Activated T-cell treated with anti-CD3 and anti-CD28 coated beads, Interleukin-2, amount 50 U/mL, for 24 hours (primary cell): ENCODE measurements at places on chromosomes 7 and 10.

GRCh38 chr7:19175241-19175640 lies 30.0 kb upstream of the FERD3L start:
- no peak for DNase-seq

- no peak for DNase-seq
Observed at GRCh38 chr7:47505312-47506007, 76.5 kb downstream of the TNS3 start.

DNA sequence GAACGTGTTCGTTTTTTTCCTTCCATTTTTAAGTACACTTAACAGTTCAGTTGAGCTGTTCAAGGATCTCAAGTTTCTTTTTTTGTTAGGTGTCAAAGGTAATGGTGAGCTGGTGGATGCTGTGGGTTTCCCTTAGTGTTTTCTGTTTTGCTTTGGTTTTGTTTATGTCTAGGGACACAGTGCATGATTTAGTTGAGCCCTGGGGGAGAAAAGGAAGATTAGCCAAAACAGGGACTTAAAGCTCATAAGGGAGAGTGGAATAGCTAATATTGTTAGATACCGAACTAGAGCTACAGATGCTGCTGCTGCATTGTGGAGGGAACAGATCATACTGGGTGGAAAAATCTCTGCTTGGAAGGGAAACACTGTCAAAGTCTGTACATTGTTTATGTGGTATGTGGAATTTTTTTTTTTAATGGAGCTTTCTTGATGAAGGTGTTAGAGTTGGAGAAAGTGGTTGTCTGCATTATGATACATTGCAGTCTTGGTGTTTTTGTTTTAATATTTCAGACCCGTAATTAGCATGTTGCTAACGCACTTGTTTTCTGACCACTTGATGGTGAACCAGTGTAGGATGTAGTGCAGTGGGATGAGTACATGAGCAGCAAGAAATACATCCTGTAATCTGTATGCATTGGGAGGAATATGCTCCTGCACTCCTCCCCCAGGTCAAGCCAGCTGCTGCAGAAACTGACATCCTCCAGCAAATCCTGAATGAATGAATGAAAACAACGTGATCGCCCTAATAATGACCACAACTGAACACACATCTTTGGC lies 2.1 kb downstream of the GLCCI1 start:
- DNase-seq, result no peak

DNA sequence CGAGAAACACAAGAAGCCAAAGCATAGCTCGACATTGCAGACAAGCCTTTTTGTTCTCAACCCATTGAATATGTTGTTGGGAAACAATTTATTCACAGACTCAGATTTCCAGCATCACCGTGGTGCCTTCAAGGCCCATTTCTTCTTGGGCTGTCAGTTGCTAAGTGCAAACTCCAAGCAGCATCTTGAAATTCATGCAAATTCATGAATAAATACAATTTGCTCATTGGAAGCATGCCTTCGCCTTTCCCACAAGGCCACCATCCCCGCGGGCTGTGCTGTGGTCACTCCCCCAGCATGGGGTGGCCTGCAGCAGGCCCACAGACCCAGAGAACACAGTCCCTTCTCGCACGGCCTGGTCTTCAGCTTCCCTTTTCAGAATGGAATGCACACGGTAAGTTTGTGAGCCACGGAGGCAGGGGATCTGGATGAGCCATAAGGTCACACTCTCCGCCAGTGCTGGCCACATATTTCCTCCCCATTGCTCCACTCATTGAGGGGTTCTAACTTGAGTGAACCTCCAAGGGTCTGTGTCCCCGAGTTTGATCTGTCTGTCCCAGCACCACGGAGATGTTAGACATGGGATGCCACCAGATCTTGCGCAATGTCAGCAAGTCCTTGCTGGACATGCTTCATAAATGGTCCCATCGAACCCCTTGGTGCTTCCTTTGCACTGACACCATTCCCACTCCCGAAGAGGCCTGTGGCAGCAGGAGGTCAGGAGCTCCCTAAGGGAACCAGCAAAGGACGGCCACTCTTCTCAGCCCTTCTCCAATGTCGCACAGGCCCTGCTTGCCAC lies 109.5 kb downstream of the GFRA1 start:
- DNase-seq, result no peak

GRCh38 chr7:83362871-83363550 lies 200.3 kb upstream of the PCLO start:
- no peak for DNase-seq

- no peak for DNase-seq
Observed at GRCh38 chr10:17001961-17002749, 127.5 kb downstream of the CUBN start.

- DNase-seq, result peak; percentile 80
Observed at GRCh38 chr7:149147752-149148653, 750 bp downstream of the ZNF398 start.

- DNase-seq, result no peak
Observed at GRCh38 chr7:111650456-111650999, 88.2 kb upstream of the IMMP2L start.

- no peak for DNase-seq
Observed at GRCh38 chr7:18450019-18450418, 45.5 kb upstream of the HDAC9 start.
